ENCODE measurements at places on chromosomes 11 and 22.

DNA sequence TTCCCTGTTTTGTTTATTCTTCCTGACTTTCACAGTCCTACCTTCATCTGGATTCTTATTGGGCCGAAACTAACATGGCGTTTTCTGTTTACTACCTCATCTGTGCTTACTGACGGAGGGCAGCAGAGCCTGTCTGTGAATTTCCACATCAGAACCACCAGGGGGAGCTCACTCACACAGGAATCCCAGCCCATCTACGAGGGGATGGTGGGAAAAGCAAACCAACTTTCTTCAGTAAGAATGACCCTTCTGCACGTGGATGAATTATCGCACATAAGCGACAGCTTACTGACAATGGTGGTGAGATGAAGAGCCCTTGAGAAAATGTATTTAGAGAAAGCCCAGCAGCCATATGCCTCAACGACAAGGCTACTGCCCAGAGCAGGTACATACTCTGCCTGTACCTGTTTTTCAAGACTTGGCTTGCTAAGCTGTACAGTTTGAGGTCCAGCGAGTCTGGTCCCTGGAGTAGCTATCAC is 42.5 kb downstream of the LARGE2 start:
- peak; percentile 80 for DNase-seq

GRCh38 chr11:68314203-68315170 is 2.1 kb downstream of the LRP5 start:
- DNase-seq, result peak; percentile 56

DNA sequence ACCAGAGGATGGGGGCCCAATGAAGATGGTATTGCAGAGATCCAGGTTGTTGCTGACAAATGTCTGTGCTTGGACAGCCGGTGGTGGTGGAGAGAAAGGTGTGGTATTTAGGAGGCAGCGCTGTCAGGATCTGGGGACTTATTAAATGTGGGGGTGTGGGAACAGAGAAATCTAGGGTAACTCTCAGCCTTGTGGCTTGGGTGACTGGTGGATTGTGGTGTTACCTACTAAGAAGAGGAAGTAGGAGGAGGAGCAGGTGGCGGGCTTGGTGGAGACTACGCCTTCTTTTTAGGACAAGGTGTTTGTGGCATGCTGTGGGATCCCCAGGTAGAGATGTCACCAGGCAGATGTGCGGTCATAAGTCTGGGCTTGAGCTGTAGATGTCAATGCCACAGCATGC is 144.0 kb downstream of the GRIK4 start:
- no peak for DNase-seq

- DNase-seq, result no peak
Measured at GRCh38 chr22:38869663-38870062, 2.4 kb downstream of the CBX6 start.

- no peak for DNase-seq
Measured at GRCh38 chr11:123139206-123139605, 55.8 kb downstream of the CLMP start.

- no peak for DNase-seq
Measured at GRCh38 chr11:101476191-101476590, 107.6 kb downstream of the TRPC6 start.

DNA sequence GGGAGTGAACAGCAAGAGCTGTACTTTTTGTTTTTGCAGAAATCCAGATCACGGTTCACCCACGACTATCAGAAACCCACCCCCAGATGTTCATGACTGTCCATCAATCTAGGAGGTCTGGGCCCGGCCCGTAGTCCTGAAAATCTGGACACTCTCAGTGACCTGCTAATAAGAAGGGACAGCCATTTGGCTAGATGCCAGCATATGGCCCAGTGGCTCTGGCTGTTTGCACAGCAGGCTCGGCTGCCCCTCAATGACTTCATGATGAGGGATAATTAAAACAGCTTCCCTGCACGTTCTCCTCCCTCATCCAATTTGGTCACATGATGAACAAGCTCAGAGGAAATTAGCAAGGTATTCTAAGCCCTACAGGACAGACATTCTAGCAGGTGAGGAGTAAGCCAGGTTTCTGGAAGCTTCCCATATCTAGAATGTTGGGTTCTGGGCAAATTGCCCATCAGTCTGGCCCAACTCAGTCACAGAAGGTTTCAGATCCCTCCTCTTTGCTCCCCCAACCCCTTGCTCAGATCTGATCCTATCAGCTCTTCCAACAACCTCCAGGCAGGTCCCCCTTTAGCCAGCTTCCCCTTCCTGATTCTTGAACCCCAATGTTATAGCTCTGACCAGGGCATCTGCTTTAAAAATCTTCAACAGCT is 397.3 kb downstream of the SHANK2 start:
- DNase-seq, result no peak

DNA sequence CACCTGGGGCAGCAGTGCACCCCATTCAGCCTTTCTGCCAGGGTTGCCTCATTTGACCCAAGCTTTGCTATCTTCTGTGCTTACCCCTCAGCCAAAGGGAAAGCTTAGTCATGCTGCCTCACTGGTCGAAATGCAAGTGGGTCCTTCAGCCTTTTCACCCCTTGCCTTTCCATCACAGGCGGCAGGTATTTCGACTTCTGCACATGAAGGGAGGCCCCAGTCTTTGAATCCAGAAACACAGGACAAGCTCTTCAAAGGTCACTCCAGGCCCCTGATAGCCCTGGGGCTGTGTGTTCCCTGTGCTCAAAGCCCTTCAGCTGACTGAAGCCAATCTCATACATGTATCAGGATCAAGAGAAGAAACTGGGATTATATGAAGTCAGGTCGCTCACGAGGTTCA is 129.7 kb downstream of the SNX19 start:
- no peak for DNase-seq

DNA sequence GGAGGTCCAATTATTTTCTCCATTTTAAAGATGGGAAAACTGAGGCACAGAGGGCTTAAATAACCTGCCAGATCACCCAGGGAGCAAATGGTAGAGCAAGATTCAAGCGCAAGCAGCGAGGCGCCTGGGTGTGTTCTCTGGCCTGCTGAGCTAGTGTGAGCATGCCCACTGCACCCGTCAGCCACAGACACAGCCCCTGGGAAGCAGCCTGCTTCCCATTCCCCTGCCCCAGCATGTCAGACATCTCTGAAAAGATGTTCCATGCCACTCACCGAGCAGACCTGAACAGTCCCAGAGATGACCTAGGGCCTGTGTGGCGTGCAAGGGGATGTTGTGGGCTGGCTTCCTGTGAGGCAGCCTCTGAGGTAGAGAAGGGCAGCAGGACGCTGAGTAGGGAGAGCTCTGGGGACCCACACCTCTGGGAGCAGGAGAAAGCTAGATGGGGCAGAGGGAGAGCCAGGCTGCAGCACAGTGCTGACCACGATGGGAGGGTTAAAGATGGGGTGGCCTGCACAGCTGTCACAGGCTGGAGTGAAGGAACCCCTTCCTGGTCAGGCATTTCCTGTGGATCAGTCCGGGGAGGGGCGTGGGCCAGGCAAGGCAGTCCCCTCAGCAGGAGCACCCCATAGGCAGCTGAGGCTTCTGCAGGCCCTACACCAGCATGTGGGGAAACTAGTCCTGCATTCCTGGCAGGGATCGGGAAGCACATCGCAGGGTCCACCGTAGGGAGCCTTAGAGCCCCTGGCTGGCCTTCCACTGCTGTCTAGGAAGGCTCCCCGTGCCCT is 101.4 kb downstream of the GALNT18 start:
- no peak for DNase-seq

DNA sequence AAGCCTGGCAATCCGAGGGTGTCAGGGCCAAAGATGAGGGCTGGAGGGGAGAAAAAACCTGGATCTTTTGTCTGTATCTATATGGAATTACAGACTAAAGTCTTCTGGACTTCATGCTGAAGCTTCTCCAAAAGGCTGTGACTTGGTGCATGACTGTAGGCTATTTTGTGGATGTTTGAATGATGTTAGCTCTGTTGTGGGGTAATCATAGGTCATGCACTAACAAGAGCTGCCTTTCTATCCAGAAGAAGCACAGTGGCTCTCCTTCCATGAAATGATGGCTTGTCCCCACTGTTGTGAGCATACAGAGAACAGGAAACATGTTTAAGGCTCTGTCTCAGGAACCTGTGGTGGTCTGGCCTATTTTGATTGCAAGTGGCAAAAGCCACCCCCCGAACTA is 263.3 kb upstream of the PLET1 start:
- DNase-seq, result no peak

DNA sequence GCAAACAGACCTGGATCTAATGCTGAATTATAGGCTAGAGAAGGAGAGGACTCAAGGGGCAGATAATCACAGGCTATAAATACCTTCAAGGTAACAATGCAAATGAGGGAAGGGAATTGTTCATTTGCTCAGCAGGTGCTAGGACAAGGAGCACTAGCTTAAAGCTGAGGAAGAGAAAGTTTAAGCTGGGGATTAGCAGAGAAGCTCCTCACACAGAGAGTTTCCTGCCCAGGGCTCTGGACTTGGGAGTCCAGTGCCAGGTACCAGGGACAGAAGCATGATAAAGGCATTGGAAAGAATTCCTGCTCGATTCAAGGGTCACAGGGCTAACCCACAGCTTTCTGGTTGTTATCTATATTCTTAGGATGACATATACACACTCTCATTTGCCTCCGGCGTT is 509.9 kb downstream of the NTM start:
- DNase-seq, result no peak

GRCh38 chr11:9803685-9804418 is 140.0 kb downstream of the SWAP70 start:
- DNase-seq, result no peak

- no peak for DNase-seq
Measured at GRCh38 chr22:17844150-17844549, 69.9 kb upstream of the BID start.
